ENCODE measurements at places on chromosomes 16 and 17. TPM values are rescaled to one million over a fixed set of nuclear protein-coding genes. Genes with fewer than 3 reads are reported as not detected.

GRCh38 chr16:31696968-31697743 is 169.5 kb downstream of the AHSP start:
- no peak overlapping the region for H3K27ac ChIP-seq
- H3K27me3 ChIP-seq, result no peaks in the 10 kb centered on the region
- peaks cover 10% of the 10 kb centered on the region for H3K36me3 ChIP-seq
- H3K4me1 ChIP-seq, result peaks cover 25% of the 10 kb centered on the region
- no peak for DNase-seq
- no peak overlapping the region for H3K4me3 ChIP-seq

The GPR139 gene
- not detected for total RNA-seq

DNA sequence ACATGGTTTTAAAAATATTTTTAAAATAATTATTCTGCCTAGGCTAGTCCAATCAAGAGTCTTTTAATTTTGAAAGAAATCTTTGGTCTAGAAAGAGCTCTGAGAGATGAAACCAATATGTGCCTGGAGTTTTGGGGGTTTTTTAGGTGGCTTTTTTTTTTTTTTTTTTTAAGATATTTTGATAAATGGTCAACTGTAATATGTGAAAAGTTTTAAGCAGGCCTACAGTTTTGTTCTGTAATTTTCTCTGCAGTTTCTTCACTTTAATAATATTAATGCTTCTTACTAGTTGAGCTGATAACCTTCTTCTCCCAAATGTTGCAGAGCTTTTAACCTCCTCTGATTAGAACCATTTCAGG is 45.1 kb downstream of the OMG start:
- no peak for DNase-seq
- H3K27ac ChIP-seq, result no peak overlapping the region

DNA sequence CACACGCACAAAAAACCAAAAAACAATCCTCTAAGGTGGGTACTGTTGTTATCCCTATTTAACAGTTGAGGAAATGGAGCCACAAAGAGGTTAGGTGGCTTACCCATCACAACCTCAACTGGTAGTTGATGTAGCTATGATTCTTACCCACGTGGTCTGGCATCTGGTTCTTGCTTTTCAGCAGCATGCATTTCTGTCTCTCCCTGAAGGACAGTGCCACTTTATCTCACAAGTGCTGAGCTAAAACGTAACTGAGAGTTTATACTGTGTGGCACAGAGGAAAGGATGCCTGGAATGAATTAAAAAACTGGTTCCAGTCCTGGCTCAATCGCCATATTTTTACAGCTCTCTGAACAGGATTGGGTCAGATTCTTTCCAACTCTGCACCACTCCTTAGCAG is 1.9 kb upstream of the CORO6 start:
- DNase-seq, result peak; percentile 63
- H3K4me3 ChIP-seq, result no peak overlapping the region
- H3K27ac ChIP-seq, result peak overlapping the region; percentile 12
- peaks cover 59% of the 10 kb centered on the region for H3K4me1 ChIP-seq

DNA sequence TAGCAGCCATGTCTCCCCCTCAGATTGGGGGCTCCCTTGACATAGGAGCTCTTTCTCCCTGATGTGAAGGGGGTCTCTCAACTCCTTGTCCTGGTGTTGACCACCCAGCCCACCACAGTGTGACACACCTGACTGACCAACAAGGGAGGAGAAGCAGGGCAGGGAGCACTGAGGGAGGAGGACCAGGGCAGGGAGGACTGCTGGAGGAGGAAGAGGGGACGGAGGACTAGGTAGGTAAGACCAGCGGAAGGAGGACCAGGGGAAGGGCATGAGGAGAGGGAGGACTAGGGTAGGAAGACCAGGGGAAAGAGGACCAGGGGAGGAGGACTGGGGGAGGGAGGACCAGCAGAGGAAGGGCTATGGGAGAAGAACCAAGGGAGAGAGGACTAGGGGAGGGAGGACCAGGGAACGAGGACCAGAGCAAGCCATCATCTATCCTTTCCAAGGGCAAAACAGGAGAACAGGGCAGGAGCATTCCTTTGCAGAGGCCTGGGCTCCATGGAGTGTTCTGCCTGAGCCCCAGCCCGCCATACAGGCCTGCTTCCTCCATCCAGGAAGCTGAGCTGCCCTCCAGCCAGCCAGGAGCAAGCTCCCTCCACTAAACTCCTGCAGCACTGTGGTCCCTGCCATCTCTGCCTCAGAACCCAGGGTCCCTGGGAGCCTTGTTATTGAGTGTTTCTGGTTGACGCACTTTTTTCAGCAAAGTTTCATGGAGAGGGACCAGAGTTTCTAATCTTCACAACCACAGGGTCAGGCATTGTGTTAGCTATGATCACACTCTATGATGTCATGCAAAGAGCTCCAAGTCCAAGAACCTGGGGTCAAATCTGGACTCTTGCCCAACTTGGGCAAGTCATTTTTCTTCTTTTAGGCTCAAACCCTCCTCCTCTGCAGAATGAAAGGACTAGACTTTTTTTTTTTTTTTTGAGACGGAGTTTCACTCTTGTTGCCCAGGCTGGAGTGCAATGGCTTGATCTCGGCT is 15.4 kb upstream of the KRT17 start:
- no peaks in the 10 kb centered on the region for H3K27me3 ChIP-seq
- H3K4me1 ChIP-seq, result no peaks in the 10 kb centered on the region
- no peak overlapping the region for H3K4me3 ChIP-seq
- no peak for DNase-seq

- peak overlapping the region; percentile 94 for H3K27ac ChIP-seq
- no peak for DNase-seq
- peaks cover 40% of the 10 kb centered on the region for H3K36me3 ChIP-seq
- H3K27me3 ChIP-seq, result no peaks in the 10 kb centered on the region
- H3K4me1 ChIP-seq, result peaks cover 42% of the 10 kb centered on the region
- peak overlapping the region; percentile 87 for H3K4me3 ChIP-seq
Measured at GRCh38 chr16:47460359-47460710, 528 bp downstream of the ITFG1 start.

DNA sequence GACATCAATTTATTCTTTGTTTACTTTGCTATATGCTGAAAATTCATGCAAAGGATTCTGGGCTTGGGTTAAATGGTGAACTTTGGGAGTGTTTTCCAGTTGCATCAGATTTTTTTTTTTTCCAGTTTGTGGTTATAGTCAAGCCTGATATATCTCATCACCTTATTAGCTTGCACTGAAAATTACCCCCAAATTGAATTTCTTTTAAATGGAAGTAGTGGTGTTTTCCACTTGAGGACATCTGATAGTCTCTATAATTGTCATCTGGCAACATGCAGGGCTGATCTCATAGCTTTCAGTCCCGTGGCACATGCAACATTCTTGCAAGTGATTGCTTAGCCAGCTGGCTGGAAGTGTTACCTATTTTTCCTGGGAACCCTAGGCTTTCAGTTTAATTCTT is 4.7 kb upstream of the KRTAP3-1 start:
- H3K36me3 ChIP-seq, result no peaks in the 10 kb centered on the region
- no peak for DNase-seq
- no peak overlapping the region for H3K4me3 ChIP-seq

The WNK4 gene
- 0.66 TPM for total RNA-seq

GRCh38 chr17:77610972-77611521 is 347.5 kb upstream of the TNRC6C start:
- peaks cover 30% of the 10 kb centered on the region for H3K4me1 ChIP-seq
- H3K27ac ChIP-seq, result peak overlapping the region; percentile 92
- peaks cover 6% of the 10 kb centered on the region for H3K36me3 ChIP-seq
- peak overlapping the region; percentile 67 for H3K4me3 ChIP-seq
- no peak for DNase-seq
- H3K27me3 ChIP-seq, result peaks cover 5% of the 10 kb centered on the region

The ZPBP2 gene
- total RNA-seq, result not detected

- peaks cover 4% of the 10 kb centered on the region for H3K36me3 ChIP-seq
- peaks cover 27% of the 10 kb centered on the region for H3K4me1 ChIP-seq
- peak overlapping the region; percentile 76 for H3K4me3 ChIP-seq
- H3K27ac ChIP-seq, result peak overlapping the region; percentile 87
- peaks cover 18% of the 10 kb centered on the region for H3K27me3 ChIP-seq
Measured at GRCh38 chr16:66408163-66409048, 18.7 kb upstream of the BEAN1 start.

- H3K4me3 ChIP-seq, result no peak overlapping the region
- peaks cover 34% of the 10 kb centered on the region for H3K27me3 ChIP-seq
- no peaks in the 10 kb centered on the region for H3K36me3 ChIP-seq
- no peak for DNase-seq
Measured at GRCh38 chr17:44956998-44957981, 9.7 kb upstream of the KIF18B start.

- H3K36me3 ChIP-seq, result peaks cover 28% of the 10 kb centered on the region
- H3K4me3 ChIP-seq, result no peak overlapping the region
- DNase-seq, result no peak
- H3K27me3 ChIP-seq, result no peaks in the 10 kb centered on the region
- no peak overlapping the region for H3K27ac ChIP-seq
Measured at GRCh38 chr16:29858149-29858849, 4.7 kb downstream of the CDIPT start.

GRCh38 chr17:60130466-60130865 is 19.3 kb upstream of the CA4 start:
- H3K27ac ChIP-seq, result no peak overlapping the region
- peaks cover 3% of the 10 kb centered on the region for H3K27me3 ChIP-seq
- peaks cover 12% of the 10 kb centered on the region for H3K36me3 ChIP-seq

The SLC16A11 gene
- 0.34 TPM for total RNA-seq

- no peak overlapping the region for H3K4me3 ChIP-seq
- no peak for DNase-seq
- no peaks in the 10 kb centered on the region for H3K27me3 ChIP-seq
- H3K27ac ChIP-seq, result no peak overlapping the region
- peaks cover 28% of the 10 kb centered on the region for H3K36me3 ChIP-seq
- no peaks in the 10 kb centered on the region for H3K4me1 ChIP-seq
Measured at GRCh38 chr16:25161753-25162367, 50.3 kb downstream of the LCMT1 start.

DNA sequence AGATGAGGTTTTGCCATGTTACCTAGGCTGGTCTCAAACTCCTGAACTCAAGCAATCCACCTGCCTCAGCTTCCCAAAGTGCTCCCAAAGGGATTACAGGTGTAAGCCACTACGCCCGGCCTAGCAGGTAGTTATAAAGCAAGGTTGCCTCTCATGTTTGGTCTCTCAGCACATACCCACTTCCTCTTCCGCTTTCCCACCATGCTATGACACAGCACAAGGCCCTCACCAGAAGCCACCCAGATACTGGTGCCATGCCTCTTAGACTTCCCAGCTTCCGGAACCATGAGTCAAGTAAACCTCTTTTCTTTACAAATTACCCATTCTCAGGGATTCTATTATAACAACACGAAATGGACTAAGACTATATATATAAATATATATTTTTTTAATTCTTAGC is 143.6 kb downstream of the COPRS start:
- no peaks in the 10 kb centered on the region for H3K36me3 ChIP-seq
- no peak overlapping the region for H3K4me3 ChIP-seq
- DNase-seq, result peak; percentile 33

The CSH2 gene
- not detected for total RNA-seq

The SLC4A1 gene
- total RNA-seq, result not detected

GRCh38 chr16:46638947-46639925 is 18.1 kb upstream of the SHCBP1 start:
- H3K27ac ChIP-seq, result no peak overlapping the region
- no peaks in the 10 kb centered on the region for H3K4me1 ChIP-seq
- H3K4me3 ChIP-seq, result no peak overlapping the region

- H3K4me3 ChIP-seq, result no peak overlapping the region
- H3K4me1 ChIP-seq, result no peaks in the 10 kb centered on the region
- DNase-seq, result no peak
- H3K36me3 ChIP-seq, result peaks cover 4% of the 10 kb centered on the region
- H3K27ac ChIP-seq, result no peak overlapping the region
Measured at GRCh38 chr17:28267720-28268609, 51.0 kb upstream of the TMEM97 start.

GRCh38 chr16:87131996-87132345 is 185.2 kb downstream of the C16orf95 start:
- H3K36me3 ChIP-seq, result no peaks in the 10 kb centered on the region
- H3K27ac ChIP-seq, result no peak overlapping the region
- no peak overlapping the region for H3K4me3 ChIP-seq
- DNase-seq, result no peak
- no peaks in the 10 kb centered on the region for H3K4me1 ChIP-seq
- H3K27me3 ChIP-seq, result no peaks in the 10 kb centered on the region

DNA sequence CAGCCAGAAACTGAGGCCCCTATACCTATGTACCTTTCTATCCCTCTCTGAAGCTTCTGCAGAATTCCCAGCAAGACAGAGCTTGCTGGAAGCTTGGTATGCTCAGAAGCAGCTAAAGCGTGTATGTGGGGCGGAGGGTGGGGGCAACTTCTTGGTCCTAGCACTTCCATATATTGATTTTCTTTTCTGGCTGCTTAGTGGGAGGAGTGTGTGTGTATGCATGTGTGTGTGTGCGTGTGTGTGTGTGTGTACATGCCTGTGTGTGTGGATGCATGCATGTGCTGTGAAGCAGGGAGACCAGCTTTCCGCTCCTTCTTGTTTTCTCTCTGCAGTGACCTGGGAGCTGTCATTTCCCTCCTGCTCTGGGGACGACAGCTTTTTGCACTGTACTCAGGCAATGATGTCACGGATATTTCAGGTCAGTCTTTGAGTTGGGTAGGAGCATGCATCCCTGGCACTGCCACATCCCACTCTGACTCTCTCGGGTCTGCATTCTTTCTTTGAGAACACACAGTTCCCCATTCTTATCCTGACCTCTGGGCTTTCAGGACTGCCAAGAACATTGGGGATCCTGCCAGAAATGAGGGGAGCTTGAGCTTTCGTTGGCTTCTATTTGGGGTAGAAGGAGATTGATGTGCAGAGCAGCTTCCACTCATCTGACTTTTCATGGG is 10.7 kb downstream of the HPR start:
- no peak overlapping the region for H3K27ac ChIP-seq
- DNase-seq, result no peak
- H3K4me3 ChIP-seq, result no peak overlapping the region
- H3K36me3 ChIP-seq, result no peaks in the 10 kb centered on the region
- H3K27me3 ChIP-seq, result no peaks in the 10 kb centered on the region
- no peaks in the 10 kb centered on the region for H3K4me1 ChIP-seq

DNA sequence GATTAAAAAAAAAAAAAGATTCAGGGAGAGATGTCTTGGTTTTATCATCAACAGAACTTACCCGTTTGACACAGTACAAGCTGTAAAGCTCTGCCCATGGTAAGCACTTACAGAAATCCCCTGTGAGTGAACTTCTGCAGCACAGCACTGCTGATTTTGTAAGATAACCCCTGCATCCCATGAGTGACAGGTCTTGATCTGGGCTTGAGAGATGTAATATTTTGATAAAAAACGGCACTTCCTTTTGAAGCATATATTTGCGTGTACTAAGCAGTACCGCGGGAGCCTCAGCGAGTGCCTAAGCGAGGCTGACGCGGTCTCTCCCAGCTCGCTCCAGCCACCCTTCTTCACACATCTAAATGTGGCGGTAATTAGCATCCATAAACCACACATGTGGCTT is 50.5 kb downstream of the IKZF3 start:
- peak overlapping the region; percentile 46 for H3K4me3 ChIP-seq
- peaks cover 60% of the 10 kb centered on the region for H3K4me1 ChIP-seq
- no peaks in the 10 kb centered on the region for H3K27me3 ChIP-seq
- H3K27ac ChIP-seq, result peak overlapping the region; percentile 87
